ENCODE measurements at places on chromosomes 12 and 14. TPM values are rescaled to one million over a fixed set of nuclear protein-coding genes. Genes with fewer than 3 reads are reported as not detected.

Gene KRT6C
- not detected for polyA plus RNA-seq

Gene NXPH4
- 3.8 TPM for polyA plus RNA-seq

Gene GALNT6
- polyA plus RNA-seq: 17.1 TPM

Gene PPP4R4
- 0.17 TPM for polyA plus RNA-seq

Gene GUCY2C
- not detected for polyA plus RNA-seq

Gene LALBA
- polyA plus RNA-seq: not detected

DNA sequence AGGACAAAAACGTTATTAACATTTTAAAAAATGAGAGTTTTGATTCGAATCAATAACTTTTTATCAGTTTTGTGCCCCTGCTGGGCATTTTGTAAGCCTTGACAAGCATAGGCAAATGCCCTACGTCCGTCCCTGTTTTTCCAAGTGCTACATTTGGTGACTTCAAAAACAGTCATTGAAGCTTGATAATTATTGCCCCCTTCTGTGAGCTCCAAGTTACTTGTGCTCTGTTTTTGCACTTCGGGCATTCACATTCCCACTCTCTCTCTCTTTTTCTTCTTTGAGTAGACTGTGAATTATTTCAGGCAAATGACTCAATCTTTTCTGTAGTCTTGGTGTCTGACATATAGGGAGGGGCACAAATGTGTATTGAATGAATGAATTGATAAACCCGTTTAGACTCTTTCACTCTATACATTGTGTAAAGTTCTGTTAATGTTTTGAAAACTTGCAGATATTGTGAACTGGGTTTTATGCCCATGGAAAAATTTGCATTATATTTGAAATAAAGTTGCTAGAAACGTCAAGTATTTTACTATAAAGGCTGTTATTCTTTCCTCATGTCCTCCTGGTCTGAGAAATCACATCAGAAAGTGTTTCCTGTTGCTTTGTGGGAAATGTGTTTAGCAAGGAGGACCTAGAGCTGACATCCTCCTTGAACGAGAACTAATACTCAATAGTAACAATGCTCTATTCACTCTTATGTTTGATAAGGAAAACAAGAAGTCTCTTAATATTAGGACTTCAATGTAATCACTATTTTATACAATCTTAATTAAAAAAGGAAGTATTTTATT, 1.4 kb downstream of the APAF1 start:
- DNase-seq: peak; percentile 32

DNA sequence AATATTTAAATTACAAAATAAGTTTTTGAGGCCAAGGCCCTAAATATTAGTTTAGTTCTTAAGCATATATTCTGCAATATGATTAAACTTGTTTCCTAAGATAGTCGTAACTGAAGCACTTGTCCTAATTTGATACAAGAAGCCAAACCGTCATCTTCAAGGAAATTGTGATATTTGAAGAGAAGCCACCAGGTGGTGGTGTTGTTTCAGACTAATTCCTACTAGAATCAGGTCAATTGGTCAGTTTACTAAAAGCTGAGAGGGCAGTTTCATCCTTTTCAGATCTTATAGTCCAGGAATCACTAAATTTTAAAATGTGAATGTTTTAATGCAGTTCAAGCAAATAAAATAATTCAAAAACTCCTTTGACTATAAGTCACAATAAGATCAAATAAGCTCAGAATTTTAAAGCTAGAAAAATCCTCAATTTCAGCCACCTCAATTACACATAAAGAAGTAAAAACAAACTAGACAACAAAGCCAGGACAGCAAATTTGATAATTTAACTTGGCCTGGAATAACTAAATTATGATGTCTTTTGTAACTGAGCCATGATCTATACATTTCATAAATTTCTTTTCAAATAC, 7.1 kb upstream of the ARL1 start:
- DNase-seq: peak; percentile 67

DNA sequence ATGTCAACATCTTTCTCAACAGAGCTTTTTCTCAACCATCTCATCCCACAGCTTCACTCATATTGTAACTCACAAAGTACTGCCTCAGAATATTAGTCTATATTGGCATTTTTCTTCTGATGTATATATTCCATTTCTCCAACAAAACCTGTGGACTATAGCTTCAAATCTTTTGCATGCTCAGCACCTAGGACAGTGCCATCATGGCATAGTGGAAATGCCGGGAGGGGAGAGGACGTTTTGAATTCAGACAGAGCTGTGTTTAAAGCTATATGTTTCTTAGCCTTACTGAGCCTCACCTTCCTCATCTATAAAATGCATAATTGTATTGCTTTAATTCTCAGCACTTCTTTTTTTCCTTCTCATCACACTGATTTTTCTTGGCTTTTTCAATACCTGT, 452.6 kb downstream of the GALC start:
- DNase-seq: no peak

DNA sequence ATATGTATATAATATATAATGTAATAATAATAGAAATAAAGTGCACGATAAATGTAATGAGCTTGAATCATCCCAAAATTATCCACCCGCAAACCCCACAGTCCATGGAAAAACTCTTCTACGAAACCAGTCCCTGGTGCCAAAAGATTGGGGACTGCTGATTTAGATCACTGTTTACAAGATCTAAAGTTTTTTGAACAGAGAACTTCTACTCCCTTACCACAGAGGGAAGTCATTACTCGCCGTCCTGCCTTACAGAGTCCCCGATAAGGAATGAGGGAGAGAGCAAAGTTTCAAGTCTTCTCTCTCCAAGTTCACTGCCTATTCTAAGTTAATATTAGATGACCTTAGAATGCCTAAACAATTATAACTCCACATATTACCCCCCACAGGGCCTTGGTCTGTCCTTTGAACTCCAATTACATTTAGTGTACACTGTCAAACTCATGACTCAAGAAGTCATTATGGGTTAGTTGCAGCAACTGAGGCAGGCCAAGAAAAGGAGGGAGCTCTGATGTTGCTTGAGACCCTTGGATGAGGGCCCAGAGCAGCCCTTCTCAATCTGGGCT, 21.8 kb upstream of the DHRS4 start:
- no peak for DNase-seq

- peak; percentile 40 for DNase-seq
These were observed 150.9 kb upstream of the SLC38A2 start for GRCh38 chr12:46523446-46523845.

GRCh38 chr14:89458713-89459420, 41.8 kb upstream of the FOXN3 start:
- no peak for DNase-seq

DNA sequence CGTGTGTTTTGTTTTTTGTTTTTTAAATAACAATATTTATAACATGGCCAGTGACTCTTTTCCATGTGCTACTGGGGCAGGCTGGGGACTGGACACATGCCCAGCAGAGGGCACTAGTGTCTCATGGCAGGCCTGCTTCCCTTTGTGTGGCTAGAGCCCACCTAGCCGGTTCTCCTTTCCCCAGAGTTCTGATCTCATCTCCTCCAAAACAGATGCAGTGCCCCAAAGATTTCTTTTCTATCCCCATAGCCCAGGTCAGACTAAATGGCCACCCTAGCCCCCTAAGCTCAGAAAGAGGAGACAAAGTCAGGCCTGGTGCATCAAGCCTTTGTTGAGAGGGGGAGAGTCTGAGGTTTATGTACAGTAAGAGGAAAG, 21.2 kb downstream of the PRPF40B start:
- DNase-seq: peak; percentile 75

GRCh38 chr12:2112401-2112800, 59.6 kb downstream of the CACNA1C start:
- no peak for DNase-seq

- no peak for DNase-seq
These were observed 39.0 kb upstream of the ITPR2 start for GRCh38 chr12:26871985-26872384.

DNA sequence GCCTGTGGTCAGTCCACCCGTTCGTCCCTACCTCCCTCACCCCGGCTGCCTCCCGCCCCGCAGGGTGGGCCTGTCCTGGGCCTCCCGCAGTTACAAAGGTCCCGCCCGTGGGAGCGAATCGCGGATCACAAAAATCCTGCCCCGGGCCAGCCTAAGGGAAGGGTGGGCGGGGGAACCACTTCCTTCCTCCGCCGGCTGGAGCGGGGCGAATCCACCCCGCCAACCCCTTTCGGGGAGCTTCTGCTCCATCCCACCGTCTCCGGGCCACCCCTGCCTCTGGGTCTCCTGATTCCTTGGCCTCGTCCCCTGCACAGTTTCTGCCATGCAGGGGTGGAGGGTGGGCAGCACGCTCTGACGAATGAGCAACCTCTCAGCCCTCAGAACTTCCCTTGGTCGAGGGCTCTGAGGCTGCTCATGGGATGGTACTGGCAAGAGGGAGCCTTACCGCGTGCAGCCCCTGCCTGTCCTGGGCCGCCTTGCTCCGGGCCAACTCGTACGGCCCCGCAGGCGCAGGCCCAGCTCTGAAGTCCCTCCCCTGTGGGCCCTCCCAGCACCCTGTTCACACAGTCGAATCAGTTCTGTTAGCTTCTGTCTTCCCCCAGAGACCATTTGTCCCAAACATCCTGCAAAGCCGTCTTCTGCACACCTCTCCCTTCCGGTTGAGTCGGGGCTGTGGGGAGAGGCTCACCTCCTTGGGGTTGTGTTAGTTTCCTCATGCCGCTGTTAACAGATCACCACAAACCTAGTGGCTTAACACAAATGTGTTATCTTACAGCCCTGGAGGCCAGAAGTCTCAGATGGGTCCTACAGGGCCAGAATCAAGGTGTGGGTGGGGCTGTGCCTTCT, 589 bp upstream of the HVCN1 start:
- no peak for DNase-seq

DNA sequence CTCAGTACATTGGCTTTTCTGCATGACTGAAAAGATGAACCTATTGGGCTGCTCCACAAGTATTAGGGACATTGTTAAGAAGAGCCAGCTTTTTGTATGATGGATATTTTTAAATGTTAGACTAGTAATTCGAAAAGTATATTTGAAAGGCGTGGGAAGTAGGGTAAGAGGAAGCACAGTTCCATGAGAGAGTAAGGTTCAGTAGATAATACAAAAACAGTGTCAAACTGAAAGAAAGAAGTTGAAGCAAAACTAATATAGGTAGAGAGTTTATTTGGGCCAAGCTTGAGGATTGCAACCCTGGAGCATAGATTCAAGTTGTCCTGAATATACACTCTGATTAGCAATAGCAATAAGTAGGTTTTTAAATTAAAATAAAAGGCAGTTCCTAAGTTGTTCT, 193.9 kb downstream of the RASSF9 start:
- no peak for DNase-seq

DNA sequence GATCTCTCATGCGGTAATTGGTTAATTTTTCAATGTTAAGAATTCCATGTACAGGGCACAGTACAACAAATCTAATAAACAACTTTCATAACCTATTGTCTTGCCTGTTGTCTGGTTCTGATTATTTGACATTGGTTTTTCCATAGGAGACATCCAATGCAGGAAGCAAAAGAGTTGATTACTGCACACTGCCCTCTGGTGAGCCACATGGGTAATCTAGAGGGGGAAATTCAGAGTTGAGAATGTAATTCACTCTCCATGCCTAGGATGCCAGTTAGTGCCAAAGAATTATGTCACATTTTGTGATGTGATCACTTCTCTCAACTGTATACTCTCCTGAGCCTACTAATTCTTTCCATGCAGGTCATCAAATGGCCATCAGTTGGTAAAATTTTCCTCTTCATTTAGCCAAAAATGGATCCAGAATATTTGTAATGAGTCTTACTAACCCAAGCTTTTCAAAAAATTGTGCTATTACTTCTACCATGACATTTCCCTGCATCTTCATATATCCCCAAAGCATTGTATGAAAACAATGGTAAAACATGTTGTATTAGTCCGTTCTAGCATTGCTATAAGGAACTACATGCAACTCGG, 17.7 kb upstream of the CCDC91 start:
- peak; percentile 68 for DNase-seq

GRCh38 chr12:22018860-22019259, 27.2 kb upstream of the CMAS start:
- peak; percentile 3 for DNase-seq

Data from IMR-90 (cell line).